ENCODE measurements at places on chromosomes 2 and 18.

GRCh38 chr2:207133458-207133819 is 32.3 kb downstream of the KLF7 start:
- no peak for DNase-seq

- no peak for DNase-seq
These were observed 70.8 kb upstream of the SMAD7 start for GRCh38 chr18:49021433-49022129.

DNA sequence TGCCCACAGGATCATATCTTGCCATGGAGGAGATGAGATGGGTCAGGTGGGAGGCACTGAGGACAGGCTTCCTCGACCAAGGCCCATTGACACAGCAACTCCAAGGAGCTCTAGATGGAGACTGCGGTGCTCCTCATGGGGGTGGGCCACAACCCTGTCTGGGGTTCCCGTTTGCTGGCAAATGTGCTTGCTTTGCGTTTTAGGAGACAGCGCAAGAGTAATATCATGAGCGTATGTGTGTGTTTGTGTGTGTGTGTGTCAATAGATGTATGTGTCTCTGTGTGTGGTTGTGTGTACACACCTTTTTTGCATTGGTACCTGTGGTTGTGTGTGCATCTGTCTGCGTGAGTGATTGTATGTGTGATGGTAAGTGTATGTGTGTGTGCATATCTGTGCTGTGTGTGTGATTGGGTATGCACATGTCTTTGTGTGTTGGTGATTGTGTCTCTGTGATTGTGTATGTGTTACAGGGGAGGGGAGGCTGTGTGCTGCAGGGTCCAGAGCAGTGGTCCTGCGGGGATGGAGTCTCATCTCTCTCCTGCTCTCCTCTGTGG is 4.4 kb downstream of the FBLN7 start:
- no peak for DNase-seq

DNA sequence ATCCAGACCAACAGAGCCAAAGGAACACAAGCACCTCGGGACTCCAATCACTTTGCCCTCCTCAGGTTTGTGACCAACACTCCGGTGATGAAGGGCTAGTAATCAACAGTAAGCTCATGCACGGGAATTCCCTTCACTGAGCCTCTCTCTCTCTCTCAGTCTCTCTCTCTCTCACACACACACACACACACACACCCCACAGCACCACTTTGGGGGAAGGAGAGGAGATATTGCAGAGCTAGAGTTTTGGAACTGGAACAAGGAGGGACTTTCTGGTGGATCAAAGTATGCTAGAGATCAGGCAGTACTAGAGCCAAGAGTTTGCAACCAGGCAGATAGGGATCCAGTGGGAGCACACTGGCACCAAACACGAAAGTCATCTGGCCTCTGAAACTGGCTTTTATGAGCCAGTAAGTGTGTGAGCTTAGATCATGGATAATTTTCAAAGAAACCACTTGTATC is 98.7 kb downstream of the ANKRD44 start:
- DNase-seq: no peak

DNA sequence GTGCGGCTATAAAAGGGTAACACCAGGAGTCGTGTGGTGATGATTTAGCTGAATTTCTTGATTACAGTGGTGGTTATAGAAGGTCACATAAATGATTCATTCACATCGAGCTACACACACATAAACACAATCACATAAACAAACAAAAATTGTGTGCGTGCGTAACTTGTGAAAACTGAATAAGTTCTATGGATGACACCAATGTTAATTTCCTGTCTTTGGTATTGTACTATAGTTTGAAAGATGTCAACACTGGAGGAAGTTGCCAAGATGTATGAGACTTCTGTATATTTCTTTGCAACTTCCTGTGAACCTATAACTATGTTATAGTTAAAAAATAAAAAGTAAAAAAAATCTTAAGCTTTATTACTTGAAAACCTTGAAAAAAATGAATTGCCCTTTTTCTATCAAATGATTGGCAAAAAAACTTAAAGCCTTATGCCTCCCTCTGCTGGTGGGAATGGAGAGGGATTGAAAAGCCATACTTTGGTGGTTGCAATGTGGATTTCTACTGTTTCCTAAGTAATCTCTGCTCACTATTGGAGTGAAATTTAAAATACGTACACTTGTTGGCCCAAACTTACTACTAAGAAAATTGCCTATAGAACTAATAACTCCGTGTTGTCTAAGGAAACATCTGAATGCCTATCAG is 227.7 kb downstream of the RPIA start:
- DNase-seq: no peak

GRCh38 chr18:48942554-48943261 is 8.1 kb downstream of the SMAD7 start:
- peak; percentile 94 for DNase-seq

GRCh38 chr2:238644095-238645081 is 203.5 kb upstream of the TWIST2 start:
- DNase-seq: no peak

DNA sequence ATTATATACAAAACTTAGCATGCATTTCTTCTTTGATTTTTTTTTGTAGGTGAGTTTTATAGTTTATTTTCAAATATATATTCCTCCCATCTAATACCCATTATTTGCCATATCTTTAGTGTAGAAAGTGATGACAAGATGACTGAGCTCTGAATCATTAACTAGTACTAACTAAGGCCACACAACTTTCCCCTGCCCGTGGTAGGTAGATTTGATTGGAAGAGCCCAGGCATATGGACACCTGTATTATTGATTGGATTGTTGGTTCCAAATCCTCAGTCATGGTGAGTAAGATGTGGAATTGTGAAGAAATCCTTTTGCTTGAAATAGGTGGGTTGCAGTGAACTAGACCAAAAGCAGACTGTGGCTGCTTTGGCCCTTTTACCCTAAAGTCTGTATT is 54.8 kb downstream of the ABI2 start:
- DNase-seq: no peak

DNA sequence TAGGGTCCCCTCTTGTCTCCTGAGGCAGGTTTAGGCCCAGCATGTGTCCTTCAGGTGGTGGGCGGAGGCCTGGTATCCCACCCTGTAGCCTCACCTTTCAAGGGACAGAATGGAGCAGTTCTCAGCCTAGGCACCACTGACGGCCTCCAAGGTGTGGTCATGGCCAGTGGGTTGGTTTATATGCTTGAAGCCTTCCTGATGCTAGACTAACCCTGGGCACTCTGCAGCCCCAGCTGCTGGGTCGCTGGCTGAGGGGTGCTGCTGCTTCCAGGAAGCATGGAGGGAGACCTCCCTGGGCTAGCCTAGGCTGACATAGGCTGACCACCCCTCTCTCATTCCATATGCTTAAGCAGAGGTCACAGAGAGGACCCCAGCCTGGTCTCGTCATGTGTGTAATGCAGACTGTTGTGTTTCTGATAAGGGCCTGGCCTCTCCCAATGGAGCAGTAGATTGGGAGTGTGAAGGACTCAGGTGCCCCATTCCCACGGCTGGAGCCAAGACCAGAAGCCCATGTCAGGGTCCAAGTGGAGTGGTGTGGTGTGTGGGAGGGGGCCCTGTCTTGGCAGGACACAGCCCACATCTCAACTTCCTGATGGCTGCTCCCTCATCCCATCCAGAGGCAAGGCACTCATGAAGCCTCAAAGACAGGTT is 206.6 kb downstream of the DYSF start:
- no peak for DNase-seq

DNA sequence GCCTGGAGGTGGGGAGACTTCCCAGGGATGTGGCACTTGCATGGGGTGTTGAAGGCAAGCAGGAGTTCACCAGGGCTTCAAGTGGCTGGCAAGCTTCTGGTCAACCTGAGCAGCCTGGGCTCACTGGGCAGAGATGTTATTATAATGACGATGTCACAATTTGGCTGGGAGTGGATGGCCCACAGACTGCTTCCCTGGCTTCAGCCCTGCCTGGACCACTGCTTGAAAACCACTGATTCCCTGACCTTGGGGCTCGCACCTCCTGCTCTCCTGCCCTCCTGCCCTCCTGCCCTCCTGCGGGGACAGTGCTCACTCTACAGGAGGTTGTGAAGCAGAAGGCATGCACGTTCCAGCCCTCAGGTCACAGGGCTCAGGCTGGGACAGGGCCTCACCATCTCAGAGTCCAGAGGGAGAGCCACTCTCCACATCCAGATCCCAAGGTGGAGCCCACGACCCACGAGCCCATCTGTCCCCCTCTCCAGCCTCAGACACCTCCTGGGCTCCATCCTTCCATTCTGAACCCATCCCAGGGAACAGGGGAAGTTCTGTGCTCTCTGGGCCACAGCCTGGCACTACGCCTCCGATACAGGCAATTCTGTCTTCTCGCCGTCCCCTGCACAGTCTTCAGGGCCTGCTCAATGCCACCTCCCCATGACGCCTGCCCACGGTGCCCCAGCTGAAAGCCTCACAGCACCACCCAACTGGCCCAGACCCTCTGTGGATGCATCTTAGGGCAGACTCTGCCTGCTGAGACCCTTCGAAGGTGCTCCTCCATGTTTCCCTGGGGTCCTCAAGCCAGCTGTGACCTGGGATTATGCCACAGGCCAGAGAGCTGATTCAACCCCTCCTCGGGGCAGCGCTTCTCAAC is 241.6 kb upstream of the RAB6C start:
- DNase-seq: no peak

DNA sequence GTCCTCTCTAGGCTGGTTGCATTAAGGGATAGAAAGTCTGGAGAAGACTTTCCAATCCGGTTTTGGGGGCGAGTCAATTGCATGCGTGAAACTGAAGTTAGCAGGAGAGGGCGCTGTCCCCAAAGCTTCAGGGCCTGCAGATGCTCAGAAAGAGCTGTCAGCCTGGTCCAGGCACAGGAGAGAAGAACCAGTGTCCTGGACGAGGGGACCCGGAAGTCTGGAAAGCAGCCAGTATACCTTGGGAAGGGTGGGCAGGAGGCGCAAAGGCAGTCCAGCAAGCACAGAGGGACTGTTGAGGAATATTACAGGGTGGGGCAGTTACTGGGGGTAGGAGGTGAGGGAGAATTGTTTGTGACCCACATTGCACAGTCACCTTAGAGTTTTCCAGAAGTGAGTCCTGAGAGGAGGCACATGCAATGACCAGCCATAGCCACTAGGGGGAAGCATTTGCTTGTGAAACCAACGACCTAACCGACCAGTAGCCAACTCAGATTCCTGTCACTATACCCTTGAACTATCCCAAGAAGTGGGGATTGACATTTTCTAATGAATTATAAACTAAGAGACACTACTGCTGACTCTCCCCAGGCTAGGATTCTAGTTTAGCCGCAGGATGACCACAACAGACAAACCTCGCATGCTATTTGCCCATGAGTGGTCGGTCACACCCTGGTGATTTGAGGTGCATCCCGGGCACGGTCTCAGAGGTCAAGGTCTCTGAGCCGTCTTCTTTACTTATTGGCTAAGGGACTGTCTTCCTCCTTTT is 172.8 kb downstream of the RDH14 start:
- peak; percentile 72 for DNase-seq

- DNase-seq: peak; percentile 88
These were observed 333.4 kb downstream of the SETBP1 start for GRCh38 chr18:45014047-45014501.

DNA sequence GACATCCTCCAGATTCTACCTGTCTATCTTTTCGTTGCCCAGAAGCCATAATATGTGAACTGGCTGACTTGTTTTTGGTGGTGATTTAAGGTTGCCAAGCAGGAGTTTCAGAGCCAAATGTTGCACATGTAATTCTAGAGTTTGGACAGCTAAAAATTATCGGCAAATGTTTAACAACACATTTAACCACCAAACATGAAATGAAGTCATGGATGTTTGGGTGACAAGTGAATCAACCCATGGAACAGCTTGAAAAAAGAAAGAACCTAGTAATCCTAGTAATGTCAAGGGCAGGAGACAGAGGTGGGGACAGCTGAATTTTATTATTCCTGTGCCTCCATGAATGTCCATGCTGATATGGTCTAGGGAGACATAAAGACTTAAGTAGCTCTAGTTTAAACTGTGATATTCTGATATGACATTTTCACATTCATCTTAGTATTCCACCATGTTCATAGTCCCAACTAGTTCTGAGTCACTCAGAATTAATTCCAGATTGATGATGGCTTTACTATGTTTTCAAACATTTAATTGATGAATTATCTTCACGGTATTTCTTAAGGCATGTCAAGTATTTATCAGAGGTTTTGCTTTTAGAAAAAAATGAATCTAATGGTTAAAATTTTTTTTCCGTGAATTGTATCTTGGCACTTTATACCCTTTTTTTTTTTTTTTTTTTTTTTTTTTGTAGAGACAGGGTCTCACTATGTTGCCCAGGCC is 101.7 kb downstream of the SOCS6 start:
- DNase-seq: no peak

GRCh38 chr2:179096090-179096489 is 46.2 kb upstream of the CCDC141 start:
- no peak for DNase-seq

GRCh38 chr2:113831161-113831560 is 58.7 kb upstream of the ACTR3 start:
- DNase-seq: no peak

DNA sequence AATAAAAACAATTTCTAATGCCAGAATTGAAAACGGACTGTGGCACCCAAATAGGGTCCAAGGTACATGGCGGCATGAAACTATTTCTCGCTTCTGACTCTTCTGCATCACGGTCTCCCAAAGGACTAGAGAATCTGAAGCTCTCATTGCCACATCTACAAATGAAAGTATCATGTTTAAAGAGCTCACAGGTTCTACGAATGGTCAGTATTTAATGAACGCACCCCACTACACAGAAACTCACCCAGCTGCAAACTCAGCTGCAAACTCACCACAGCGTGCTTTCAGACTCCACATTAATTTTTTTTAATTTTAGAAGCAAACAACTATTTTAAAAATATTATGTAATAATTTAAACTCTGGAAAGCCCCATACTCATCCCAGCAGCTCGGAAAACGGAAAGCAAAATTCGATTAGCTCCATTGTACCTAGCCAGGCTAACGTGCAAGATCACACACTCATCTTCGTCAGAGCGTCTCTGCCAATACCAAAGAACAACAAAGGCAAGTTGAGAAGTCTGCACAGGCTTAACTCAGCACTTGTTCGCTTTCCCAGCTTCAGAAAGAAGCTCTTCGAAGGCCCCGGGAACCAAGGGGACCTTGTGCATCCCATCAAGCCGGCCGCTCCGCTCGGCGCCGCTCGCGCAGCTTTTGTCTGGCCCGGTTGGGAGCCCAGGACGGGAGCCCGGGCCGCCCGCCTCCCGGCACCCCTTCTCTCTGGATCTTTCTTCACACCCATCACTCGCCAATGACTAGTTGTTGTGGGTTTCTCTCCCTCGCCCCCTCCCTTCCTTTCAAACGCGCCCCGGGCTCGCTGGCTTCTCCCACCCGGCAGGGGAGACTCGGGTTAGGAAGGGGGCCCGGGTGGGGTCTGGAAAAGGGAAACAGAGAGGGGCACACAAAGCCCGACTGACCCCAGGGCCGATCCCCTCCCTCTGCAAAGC is 785 bp downstream of the CLASP1 start:
- DNase-seq: no peak

DNA sequence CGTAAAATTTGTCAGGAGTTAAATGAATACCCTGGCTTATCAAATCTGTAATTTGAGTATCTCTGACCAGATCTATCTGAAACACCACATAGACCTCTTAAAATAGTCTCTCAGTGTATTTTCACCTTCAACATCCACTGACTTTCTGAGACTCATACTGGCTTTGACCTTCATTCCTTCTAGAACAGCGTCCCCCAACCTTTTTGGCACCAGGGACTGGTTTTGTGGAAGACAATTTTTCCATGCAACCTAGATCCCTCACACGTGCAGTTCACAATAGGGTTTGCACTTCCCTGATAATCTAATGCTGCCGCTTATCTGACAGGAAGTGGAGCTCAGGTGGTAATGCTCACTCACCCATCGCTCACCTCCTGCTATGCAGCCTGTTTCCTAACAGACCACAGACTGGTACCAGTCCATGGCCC is 3.2 kb downstream of the NBAS start:
- DNase-seq: no peak

GRCh38 chr2:8984855-8985254 is 18.6 kb downstream of the MBOAT2 start:
- no peak for DNase-seq

GRCh38 chr2:7703048-7703447 is 785.8 kb downstream of the RNF144A start:
- no peak for DNase-seq

Measured in HFF-Myc (cell line).